Activated CD4-positive, alpha-beta T cell treated with anti-CD3 and anti-CD28 coated beads for 1 hour (primary cell): ENCODE measurements at places on chromosomes 16 and 17.

GRCh38 chr16:31071861-31072260 is 2.2 kb downstream of the ZNF668 start:
- DNase-seq, result no peak

DNA sequence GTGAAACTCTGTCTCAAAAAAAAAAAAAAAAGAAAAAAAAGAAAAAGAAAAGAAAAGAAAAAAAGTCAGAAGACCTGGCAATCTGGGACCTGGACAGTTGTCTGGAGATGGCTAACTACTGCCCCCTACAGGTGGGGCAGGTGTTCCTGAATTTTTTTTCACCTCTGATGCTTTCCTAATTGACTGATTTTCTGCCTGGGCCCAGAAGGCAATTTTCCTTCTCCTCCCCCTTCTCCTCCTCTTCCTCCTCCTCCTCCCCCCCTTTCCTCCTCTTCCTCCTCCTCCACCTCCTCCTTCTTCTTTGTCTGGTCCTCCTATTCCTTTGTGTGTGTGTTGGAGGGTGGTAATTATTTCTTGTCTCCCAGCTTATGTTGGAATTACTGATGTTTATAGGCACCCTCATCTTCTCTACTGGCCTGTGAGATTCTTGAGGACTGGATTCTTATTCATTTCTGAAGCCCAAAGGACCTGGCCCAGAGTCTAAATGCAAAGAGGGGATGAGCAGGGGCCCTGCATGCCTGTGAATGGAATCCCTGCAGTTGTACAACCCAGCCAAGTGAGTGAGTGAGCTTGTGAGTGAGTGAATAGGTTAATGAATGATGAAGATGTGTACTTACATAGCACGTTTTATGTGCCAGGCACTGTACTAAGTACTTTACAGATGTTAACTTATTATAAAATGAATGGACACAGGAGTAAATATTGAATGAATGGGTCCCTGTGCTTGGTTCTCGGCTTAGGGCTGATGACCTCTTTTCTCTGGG is 26.9 kb downstream of the IRX5 start:
- no peak for DNase-seq

- DNase-seq, result no peak
These were observed 98.2 kb downstream of the CYLD start for GRCh38 chr16:50839920-50840729.

GRCh38 chr17:54971147-54971546 is 2.6 kb downstream of the STXBP4 start:
- DNase-seq, result no peak

DNA sequence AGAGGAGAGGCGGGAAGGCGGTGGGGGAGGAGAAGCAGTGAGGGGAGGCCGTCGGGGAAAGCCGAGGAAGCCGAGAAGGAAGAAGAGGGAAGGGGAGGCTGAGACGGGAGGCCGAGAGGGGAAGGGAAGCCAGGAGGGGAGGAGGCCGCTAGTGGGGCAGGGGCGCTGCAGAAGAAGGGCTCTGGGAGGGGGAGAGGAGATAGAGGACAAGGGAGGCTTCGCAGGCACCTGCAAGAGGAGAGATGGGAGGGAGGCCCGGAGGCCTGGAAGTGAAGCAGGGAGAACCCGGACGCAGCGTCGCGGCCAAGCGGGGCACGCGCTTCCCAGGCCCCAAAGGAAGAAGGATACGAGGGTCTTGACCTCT is 2.3 kb downstream of the C17orf58 start:
- no peak for DNase-seq

DNA sequence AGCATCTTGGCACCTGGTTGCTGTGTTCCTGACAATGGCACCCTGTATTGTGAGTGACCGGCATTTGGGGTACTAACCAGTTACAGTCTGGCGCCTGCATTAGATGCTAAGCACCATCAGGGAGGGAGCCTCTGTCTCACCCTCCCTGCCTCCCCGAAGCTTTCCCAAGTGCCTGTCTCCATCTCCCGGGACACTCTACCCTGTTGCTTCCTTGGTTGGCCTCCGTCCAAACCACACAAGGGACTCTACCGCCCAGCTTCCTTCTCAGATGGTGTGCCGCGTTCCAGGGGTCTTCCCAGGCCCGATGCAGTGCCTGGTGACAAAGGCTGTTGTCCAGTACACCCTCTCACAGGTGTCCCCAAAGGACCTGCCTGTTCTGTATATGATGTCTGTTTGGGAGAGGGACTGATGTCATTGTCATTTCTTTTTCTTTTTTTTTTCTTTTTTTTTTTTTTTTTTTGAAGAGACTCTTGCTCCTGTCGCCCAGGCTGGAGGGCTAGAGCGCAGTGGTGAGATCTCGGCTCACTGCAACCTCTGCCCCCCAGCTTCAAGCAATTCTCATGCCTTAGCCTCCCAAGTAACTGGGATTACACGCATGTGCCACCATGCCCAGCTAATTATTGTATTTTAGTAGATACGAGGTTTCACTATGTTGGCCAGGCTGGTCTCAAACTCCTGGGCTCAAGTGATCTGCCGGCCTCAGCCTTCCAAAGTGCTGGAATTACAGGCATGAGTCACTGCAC is 6.7 kb downstream of the SNN start:
- DNase-seq, result no peak

- no peak for DNase-seq
These were observed 60.5 kb upstream of the ERN1 start for GRCh38 chr17:64190472-64190871.

DNA sequence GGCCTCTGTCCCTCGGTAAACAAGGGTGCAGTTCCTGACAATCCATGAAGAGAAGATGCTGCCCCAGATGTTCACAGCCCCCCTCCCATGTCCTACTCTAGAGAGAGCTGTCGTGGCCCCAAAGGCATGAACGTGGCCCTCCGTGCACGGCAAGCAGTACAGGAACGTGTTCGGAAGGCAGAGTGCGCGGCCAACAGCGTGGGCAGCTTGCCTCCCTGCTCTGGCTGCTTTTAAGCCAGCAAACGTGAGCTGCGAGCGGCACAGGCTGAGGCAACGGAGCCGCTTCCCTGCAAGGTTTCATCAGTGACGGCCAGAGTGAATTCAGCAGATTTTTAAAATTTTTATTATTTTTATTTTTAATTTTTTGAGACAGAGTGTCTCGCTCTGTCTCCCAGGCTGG is 37.2 kb downstream of the PEMT start:
- DNase-seq, result no peak

GRCh38 chr17:27494192-27495091 is 38.2 kb downstream of the KSR1 start:
- DNase-seq, result no peak

DNA sequence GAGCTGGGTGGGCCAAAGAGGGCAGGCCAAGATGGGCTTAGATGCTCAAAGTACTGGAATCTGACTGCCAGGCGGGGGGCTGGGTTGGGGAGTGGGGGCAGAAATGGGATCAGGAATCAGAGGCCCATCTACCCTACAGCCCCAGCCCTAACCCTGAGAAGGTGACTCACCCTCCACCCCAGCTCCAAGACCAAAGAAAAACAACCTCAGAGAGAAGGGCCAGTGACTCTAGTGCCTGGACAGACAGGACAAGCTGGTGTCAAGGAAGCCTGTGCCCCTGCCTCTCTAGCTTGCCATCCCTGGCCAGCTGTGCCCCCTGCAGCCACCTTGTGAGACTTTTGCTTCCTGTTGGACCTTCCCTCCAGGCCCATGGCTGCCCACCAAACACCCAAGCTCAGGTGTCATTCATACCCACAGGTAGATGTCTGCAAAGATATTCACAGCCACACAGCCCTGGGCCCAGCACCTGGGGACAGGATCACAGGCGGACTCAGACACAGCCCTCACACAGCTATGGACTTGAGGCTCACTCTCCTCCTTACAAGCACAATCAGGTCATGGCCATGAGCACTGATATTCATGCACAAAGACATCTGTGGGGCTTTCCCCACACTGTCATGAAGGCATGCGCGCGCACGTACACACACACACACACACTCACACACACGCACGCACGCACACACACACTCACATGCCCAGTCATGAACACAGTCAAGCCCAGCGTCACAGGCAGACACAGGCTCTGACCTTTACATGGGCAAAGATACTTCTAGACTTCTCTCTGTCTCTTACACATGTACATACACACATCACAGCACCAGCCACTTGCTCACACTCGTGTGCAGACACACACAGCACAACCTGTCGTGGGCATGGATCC is 2.8 kb downstream of the WNT3 start:
- no peak for DNase-seq

- no peak for DNase-seq
These were observed 1.1 kb downstream of the MAPT start for GRCh38 chr17:45895304-45895968.

GRCh38 chr16:79061181-79061580 is 539.4 kb downstream of the MAF start:
- no peak for DNase-seq

DNA sequence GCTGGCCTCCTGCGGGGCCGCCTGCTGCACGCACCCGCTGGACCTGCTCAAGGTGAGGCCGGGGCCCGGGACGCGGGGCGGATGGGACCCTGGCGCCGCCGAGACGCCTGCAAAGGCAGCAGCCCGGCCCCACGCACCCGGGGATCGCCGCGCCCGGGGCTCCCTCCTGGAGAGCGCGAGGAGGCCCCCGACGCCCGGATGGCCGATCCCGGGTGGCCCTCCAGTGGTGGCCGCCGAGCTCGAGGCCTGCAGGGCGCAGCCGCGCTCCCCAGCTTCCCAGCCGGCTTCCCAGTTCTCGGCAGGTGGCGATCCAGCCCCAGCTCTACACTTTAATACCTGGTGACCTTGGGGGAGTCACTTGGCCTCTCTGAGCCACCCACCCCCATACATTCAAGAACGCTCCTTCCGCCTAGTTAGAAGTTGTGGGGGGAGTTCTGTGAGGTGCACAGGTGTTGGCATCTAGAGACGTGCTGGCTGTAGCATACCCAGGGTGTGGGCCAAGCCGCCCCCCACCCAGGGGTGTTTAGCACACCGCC is 452 bp downstream of the SLC25A10 start:
- DNase-seq, result no peak

GRCh38 chr17:34725725-34726124 is 146.3 kb downstream of the TMEM132E start:
- no peak for DNase-seq

DNA sequence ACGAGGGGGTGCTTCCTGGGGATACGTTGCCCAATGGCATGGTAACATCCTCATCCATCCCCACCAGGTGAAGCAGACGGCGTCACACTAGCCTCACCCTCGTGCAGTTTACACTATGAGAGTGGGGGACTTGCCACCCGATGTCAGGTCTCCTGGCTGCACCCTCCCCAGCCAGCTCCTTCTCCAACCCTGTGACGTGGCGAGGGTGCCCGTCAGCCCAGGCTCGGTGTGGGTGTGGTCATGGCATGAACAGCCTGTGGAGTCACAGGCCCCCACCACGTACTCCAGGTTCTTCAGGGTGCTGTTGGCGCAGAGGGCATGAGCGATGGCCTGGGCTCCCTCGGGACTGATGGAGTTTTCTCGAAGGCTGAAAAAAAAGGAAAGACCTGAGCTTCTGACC is 28.3 kb downstream of the NLRC3 start:
- DNase-seq, result no peak

- no peak for DNase-seq
These were observed 7.1 kb upstream of the BAIAP2 start for GRCh38 chr17:81027591-81028505.

DNA sequence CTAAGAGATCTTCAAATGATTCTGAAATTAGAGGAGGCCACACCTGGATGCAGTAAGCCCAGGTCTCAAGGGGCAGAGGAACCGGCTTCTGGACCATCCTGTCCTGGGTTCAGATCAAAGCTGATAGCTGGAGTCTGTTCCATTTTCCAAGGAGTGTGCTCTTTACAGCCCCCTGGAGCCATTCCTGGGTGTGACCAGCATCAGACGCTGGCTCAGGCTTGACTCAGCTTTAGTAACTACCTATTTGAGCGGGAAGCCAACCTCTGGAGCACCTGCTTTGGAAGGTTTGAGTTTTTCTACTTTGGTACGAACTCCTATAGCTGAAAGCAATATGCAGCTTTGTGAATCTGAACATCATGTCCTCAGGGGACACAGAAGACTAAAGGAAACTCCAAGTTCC is 12.9 kb upstream of the BBS2 start:
- no peak for DNase-seq

DNA sequence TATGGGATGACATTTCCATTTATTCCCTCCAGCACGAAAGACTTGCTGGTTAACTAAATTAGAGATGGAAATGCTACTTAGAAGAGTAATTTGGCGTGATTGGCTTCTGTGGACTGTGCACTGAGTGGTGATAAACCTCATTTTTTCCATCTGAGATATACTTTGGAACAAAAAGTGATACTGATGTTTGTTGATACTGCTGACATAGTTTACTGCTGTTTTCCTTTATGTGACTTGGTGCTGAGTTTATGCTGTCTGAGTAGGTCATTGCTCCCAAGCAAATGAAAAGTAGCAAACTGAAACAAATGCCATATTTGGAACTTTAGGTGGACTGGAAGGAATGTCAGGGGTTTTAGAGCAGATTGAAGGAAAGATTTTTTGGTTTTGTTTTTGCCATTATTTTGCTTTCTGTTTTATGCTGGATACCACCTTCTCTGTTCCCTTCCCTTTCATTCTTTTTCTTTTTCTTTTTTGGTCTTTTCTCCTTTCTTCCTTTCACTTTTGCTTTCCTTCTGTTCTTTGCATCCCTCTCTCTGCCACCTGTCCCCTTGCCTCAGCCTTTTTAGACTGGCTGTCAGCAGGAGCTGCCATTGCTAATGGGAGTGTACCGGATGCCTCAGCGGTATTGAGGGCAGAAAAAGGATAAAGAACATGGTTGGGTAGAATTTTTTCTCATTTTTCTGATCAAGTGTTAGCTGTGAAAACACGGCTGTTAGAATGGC is 41.8 kb downstream of the NUP93 start:
- DNase-seq, result no peak

GRCh38 chr16:844638-845350 is 44.3 kb upstream of the GNG13 start:
- no peak for DNase-seq

- no peak for DNase-seq
These were observed 26.4 kb upstream of the TAOK1 start for GRCh38 chr17:29363716-29364115.

DNA sequence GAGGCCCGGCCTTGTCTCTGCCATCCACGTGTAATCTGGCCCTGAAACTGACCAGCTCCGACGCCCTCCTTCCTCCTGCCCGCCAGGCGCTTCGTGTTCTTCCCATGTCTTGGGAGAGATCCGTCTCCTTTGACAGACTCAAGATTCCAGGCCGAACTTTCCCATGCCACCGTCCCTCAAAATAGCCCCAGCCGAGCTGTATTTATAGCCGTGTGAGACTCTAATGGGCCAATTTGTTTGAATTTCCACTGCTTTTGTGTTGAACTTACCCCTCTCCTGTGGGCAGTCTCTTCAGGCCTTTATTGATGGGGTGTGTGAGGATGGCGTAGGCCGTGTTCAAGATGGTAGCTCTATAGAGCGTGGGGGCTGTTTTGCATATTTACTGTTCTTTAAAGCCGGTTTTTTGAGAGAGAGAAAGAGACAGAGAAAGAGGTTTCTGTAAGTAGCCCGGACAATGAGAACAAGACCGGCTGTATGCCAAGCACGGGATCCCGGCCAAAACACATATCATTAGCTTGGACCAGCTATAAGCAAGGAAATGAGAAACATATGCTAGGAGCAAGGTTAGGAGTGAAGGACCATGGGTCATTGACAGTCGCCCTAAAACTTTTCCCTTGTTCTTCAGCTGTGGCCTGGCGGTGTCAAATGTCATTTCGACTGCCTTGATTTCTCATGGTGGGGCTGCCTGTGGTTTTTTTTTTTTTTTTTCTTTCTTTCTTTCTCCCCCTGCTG is 124.5 kb upstream of the ZFHX3 start:
- no peak for DNase-seq
